ENCODE measurements at places on chromosomes 7 and 10. TPM values are rescaled to one million over a fixed set of nuclear protein-coding genes. Genes with fewer than 3 reads are reported as not detected.

DNA sequence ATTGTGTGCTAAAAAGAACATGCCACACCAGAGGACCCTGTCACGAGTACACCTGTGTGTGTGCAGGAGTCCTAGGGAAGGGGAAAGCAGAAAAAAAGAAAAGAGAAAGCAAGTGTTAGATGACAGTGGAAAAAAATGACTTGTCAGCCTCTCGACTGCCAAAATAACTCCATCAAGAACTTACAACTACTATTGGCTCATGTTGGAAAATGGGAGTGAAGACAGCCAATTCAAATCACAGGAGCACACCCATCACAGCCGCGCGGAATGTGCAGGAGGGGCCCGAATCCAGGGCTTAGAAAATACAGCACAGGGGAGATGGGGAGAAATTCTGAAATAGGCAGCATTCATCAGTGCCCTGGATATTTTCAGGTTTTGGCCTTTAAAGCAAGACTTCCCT is 38.1 kb upstream of the FOXI2 start:
- DNase-seq: no peak

DNA sequence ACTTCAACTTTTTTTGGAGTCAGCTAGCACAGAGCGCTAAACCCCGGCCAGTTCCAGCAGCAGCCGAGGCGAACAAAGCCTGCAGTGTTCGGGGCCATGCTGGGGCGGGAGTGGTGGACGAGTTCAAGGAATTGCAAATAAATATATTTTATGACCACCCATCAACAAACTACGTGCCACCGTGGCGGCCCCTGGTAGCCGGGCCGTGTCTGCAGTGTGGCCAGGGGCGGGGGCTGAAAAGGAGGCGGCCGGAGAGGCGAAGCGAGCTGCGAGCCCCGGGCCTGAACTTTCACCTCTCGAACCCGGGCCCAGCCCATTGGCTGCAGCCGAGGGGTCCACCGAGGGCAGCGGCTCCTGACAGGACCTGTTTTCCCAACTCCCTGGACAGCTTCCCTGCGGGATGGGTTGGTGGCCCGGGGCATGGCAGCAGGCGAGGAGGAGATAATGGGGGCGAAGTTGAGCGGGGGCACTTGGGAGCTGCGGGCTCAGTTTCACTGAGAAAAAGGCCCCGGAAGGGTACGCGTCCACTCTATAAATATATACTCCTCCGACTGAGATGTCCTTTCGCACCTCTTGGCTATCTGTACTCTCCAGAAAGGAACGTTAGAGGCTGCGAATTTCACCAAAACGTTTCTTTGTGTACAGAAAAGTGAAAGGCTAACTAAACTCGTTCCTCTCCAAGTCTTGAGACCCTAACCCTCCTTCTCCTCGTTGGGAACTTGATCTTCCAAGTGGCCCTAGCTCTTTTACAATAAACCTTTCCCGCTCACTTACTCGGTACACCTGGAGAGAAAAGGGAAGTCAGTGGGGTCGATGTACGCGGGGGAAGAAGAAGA is 164.6 kb upstream of the PPP1R3A start:
- DNase-seq: peak; percentile 31

- DNase-seq: no peak
Observed at GRCh38 chr7:2032876-2033407, 199.8 kb downstream of the MAD1L1 start.

- peak; percentile 60 for DNase-seq
Observed at GRCh38 chr7:69782917-69783684, 184.8 kb downstream of the AUTS2 start.

GRCh38 chr10:70928140-70928539 is 39.8 kb upstream of the PCBD1 start:
- DNase-seq: no peak

- DNase-seq: no peak
Observed at GRCh38 chr7:25594122-25594521, 365.8 kb upstream of the NPVF start.

DNA sequence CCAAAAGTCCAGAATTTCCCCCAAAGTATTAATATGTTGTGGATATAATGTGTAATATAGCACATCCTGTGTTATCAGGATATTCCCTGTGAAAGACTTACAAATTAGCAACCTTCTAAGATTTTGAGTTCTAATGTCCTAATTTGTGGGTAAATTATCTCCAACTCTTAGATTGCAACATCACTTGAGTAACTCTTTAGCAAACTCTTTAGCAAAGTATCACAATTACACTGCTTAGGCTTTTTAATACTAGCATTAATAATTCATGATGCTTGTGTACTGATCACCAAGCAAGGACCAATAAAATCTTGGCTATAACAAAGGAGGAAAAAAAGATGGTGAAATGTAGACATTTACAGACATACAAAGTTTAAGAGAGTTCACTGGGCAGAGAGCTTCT is 27.7 kb downstream of the HIP1 start:
- no peak for DNase-seq

DNA sequence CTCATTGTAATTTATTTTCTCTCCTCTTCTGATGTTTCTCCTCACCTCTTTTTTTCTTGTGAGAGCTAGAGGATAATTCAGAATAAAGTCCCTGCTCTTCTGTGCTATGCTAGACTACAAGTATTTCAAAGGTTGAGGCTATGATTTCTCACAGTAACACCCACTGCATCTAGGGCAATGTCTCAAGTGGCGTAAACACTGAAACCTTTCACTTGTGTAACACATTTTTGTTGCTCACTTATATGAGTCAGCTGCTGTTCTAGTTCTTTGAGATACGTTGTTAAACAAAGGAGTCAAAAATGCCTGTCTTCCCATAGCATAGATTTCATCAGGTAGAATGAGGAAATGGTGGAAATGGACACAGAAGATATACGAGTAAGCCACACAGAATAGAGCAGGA is 305.1 kb upstream of the PITRM1 start:
- DNase-seq: no peak

- no peak for DNase-seq
Observed at GRCh38 chr7:84454174-84454959, 259.8 kb upstream of the SEMA3A start.

DNA sequence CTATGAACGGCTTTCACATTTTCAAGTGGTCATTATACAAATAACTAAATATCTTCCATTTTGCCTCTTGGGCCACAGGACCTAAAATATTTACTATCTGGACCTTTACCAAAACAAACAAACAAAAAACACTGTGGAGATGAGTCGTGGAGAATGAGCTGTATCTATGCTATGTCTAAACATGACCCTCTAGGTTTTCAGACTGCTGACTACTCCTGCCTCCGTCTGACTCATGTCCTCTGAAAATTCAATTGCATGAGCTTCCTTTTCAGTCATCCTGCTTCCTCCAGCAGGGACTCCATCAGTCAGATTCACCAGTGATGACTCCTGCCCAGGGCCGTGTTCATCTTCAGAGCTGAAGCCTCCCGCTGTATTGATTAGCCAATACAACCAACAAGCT is 96.8 kb downstream of the COL28A1 start:
- DNase-seq: no peak

GRCh38 chr10:104117839-104118323 is 4.1 kb upstream of the SFR1 start:
- no peak for DNase-seq

PTPRN2 gene
- 6.6 TPM for polyA plus RNA-seq

Measured in ovary (tissue), 10 donors.